GM20000 (cell line): ENCODE measurements at places on chromosomes 1 and 21.

DNA sequence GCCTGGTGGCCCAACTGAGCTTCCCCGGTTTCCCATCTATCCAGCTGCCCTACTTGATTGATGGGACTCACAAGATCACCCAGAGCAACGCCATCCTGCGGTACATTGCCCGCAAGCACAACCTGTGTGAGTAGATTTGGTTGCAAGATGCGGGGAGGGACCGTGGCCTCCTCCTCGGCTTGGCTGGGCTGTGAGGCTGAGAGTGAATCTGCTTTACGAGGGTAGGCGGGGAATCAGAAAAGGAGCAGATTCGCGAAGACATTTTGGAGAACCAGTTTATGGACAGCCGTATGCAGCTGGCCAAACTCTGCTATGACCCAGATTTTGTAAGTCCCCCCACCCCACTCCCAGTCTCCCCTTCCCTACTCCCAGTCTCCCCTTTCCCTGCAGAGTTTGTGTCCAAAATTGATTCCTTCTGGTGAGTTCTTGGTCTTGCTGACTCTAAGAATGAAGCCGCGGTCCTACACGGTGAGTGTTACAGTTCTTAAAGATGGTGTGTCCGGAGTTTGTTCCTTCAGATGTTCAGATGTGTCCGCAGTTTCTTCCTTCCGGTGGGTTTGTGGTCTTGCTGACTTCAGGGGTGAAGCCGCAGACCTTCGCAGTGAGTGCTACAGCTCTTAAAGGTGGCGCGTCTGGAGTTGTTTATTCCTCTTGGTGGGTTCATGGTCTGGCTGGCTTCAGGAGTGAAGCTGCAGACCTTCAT lies 1.5 kb downstream of the GSTM2 start:
- no peak for DNase-seq

DNA sequence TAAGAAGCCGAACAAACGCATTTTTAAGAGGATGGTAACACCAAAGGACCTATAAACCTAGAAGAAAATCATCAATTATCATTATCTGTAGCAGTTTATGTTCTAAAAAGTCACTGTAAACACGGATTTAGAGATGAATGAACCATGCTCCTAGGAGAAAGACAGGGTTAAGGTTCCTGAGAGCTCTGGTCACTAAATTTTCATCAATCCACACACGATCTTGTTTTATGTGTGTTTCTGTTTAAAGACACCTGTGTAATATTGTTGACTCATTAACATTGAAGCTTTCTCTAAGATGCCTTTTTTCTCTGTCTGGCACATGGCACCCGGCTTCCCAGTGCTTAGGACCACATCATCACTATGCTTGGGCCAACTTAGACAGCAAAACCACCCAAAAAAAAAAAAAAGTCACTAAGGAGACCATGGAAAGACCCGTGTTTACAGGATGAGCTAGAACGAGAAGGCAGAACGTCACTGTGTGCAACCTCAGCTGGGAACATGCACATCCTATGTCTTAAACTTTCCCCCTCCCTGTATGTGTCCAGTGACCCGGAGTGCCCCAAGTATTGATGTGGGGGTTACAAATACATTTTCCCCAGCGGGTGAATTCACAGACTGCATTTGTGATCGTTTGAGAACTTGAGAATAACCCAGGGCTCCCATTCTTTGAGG lies 55.8 kb upstream of the PDE9A start:
- no peak for DNase-seq

DNA sequence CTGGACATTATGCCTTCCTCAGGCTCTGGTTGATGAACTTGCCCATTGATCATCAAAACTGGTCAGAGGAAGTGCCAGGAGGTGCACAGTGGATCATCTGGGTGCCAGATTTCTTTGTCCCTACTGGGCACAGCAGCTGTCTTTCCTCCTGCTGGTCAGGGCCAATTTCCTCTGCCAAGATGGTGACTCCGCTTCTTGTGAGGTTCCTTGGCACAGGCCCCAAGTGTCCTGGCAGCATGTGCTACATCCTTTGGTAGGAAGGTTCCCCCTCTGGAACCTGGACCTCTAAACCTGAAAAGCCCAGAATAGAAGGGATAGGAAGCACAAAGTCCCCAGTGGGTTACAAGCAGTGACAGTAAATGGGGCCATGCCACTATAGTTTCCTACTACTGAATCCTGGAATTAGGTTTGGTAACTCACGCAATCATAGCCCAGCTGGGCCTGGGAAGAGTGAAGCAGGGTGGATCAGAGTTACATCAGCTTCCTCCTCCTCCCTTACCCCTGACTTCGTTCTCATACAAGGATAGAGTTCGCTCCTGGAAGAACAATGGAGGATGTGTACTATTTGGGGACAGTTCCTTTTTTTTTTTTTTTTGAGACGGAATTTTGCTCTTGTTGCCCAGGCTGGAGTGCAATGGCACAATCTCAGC lies 147.1 kb downstream of the CNIH3 start:
- no peak for DNase-seq

- DNase-seq, result no peak
These were observed 32.8 kb upstream of the PTBP2 start for GRCh38 chr1:96688767-96689166.

- DNase-seq, result peak; percentile 73
These were observed 7.3 kb downstream of the SH3BGRL3 start for GRCh38 chr1:26287033-26287711.

- DNase-seq, result no peak
These were observed 65.4 kb downstream of the RPE65 start for GRCh38 chr1:68384321-68384813.

DNA sequence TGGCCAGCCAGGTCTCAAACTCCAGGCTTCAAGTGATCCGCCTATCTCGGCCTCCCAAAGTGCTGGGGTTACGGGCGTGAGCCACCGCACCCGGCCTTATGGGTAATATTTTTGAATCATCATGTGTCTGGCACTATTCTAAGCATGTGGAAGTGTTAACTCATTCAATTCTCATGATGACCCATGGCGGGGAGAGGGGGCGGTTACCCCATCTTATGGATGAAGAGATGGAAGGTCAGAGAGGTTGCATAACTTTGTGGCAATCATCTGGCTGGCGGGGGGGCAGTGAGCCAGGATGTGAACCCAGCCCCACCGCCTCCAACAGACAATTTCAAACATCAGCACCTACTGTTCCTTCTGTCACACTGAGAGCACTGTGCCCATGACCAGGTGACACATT lies 11.5 kb upstream of the TAS1R2 start:
- no peak for DNase-seq

DNA sequence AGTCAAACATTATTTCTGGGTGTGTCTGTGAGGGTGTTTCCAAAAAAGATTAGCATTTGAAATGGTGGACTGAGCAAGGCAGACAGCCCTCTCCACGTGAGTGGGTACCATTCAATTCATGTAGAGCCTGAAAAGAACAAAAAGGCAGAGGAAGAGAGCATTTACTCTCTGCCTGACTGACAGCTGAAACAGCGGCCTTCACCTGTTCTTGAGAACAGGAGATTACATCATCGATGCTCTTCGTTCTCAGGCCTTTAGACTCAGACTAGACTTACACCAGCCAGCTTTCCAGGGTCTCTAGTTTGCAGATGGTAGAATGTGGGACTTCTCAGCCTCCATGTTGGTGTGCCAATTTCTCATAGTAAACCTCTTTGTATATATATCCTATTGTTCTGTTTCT lies 302.3 kb downstream of the BACH1 start:
- DNase-seq, result no peak

- no peak for DNase-seq
These were observed at the start of gene MYOCOS for GRCh38 chr1:171622152-171622462. MYOCOS (plus strand) TSS chr1:171622243; CDS start chr1:171623884, 1,641 bp downstream.

DNA sequence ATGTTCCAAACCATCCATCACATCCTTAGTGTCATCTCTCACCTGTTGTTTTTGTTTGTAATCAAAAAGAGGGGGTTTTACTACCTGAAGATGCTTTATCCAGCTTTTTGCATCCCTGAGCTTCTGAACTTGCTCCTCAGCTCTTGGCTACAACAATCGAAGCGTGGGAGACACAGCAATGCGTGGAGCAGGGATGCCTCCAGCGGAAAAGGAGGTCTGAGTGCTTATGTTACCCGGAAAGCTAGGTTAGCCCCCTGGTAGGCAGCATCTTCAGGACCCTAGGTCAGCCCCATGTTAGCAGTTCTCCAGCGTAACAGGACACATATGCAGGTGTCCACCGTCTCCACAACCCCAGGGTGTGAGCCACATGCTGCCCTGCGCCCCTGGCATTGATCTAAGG lies 141.5 kb downstream of the RRAGC start:
- no peak for DNase-seq

GRCh38 chr1:209598227-209598626 lies 14.7 kb downstream of the CAMK1G start:
- DNase-seq, result no peak

DNA sequence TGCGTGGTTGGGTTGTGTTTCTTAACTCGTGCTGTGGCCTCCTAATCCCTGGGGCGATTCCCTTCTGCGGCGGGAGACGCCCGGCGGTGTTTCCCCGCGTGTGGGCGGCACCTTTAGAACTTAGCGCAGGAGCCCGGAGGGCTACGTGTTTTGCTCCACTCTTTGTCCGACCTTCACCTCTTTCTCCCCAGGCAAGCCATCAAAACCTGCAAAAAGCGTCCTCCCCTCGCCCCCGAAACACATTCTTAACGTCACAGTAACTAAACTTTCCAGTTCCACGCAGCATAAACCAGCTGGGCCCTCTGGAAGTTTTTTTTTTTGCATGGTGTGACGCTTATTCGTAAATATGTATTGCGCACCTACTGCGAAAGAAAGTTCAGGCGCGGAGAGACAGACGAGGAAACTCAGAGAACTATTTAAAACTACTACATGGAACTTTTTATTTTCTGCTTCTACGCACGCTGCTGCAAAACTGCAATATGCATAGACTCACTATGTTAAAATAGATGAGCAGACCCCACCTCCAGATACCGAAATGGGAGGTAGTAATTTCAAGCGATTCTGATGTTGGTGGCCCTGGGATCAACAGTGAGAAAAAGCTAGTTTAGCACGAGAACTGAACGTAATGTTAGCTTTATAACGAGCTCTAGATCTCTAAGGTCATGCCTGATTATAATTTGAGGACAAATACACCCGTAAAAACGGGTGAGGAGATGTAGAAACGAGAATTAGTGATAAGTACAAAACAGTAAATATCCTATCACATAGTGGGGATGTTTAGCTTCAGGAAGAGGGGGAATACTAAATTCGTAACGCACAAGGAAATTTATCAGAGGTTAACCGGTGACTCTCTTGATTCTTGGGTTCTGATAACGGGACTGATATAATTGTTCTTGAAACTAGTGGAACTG lies 920 bp downstream of the MTR start:
- DNase-seq, result peak; percentile 47

GRCh38 chr21:42156690-42157605 lies 62.0 kb upstream of the ABCG1 start:
- no peak for DNase-seq

GRCh38 chr1:182650678-182651338 lies 33.6 kb downstream of the RGS8 start:
- DNase-seq, result no peak

DNA sequence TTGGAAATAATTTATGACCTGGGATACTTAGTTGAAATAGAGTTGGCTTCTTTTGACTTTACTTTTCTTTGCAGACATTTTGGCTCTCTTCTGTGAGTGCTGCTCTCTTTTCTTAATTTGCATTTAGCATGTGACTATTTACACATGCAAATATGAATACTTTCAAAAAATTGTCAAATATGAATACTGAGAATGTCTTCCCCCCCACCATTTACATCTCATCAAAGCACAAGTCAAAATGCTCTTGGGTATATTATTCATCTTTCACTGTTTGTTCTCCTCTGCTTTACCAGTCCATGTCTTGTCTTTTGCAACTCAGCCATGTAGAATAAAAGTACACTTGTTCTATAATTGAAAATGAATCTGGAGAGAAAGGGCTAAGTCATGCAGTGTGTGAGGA lies 126.5 kb downstream of the HHIPL2 start:
- no peak for DNase-seq

- no peak for DNase-seq
These were observed 50.3 kb downstream of the MYSM1 start for GRCh38 chr1:58649555-58649954.

DNA sequence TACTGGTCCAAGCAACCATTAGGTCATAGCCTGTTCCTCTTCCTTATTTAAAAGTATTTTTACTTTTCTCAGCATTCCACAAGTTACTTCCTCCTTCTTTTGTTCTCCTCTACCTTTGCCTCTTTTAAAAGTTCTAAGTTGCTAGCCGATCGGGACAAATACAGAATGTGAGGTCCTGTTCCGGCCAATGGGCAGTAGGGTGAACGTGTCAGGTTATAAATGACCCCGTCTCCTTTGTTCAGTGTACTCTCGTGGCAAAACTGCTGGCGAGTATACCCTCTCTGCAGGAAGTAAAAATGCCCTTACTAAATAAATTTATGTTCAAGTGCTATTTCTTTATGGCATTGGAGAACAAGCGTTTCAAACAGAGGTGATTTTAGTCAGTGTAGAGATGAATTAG lies 2.5 kb downstream of the ADCY10 start:
- DNase-seq, result no peak

DNA sequence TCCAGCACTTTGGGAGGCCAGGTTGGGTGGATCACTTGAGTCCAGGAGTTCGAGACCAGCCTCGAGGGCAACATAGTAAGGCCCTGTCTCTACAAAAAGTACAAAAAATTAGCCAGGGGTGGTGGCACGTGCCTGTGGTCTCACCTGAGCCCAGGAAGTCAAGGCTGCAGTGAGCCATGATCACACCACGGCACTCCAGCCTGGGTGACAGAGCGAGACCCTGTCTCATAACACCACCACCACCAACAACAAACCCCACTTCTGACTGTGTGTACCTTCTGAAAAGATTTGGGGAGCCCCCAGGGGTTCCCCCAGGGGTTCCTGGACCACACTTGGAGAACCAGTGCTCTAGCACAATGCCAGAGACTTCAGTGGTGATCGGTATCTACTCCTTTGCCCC lies 29.9 kb downstream of the NUAK2 start:
- DNase-seq, result no peak

- no peak for DNase-seq
These were observed 338.1 kb downstream of the RPS6KC1 start for GRCh38 chr1:213389061-213389581.

- DNase-seq, result no peak
These were observed 58.6 kb downstream of the FMO4 start for GRCh38 chr1:171372418-171373084.

DNA sequence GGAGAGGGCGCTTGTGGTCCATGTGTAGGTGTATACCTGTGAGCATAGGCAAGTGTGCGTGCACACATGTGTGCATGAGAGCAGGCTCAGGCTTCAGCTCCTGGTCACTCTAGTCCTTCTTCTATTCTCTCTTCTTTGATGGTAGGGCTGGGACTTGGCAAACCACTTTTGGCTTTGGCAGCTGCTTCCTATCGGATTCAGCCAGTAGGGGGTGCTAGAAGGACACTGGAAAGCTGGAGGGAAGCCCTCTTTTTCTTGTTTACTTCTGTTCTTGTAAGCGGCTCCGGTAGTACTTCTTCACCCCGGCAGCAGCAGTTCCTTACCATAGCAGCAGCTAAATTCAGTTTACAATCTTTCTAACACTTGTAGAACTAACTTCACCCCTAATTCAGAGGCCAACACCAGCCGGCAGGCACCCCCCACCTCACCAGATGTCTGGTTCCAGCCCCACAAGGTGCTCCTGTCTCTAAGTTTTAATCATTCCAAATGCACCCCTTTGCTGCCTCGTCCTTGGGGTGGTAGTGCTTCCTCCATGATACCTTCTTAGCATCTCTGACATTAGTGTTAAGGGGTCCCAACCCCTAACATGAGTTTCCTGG lies 25.1 kb downstream of the NENF start:
- DNase-seq, result peak; percentile 66
